Stimulated activated naive CD4-positive, alpha-beta T cell treated with Interleukin-2 at 50 U/mL for 16 hours (primary cell): ENCODE measurements at places on chromosomes 1 and 21.

DNA sequence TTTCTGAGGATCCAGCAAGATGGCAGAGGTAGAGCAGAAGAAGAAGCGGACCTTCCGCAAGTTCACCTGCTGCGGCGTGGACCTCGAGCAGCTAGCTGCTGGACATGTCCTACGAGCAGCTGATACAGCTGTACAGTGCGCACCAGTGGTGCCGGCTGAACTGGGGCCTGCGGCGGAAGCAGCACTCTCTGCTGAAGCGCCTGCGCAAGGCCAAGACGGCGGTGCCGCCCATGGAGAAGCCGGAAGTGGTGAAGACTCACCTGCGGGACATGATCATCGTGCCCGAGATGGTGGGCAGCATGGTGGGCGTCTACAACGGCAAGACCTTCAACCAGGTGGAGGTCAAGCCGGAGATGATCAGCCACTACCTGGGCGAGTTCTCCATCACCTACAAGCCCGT lies 125.8 kb downstream of the LRIG2 start:
- no peak for DNase-seq

DNA sequence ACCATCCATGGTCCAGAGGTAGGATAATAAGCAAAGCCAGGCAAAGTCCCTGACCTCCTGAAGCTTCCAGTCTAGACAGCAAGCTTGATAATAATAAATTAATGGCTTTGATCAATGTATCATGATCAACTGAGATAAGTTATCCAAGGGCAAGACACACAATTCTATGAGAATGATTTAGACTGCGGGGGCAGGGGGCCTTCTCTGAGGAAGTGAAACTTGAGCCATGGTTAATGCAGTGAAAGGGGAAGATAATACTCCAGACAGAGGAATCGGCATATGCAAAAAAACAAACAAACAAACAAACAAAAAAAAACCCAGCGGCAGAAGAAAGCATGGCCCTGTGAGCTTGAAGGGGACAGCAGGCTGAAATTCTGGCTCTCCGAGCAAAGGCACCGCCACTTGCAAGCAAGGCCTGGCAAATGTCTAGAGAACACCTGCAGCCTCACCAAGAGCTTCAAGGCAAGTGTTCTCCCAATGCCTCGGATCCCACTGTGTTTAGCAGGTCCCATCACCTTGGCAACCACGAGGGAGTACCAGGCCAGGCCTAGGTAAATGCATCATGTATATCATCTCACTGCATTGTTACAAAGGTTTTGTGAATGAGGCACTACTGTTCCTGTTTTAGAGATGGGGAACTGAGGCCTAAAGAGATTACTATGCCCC lies 24.9 kb downstream of the CSMD2 start:
- no peak for DNase-seq

DNA sequence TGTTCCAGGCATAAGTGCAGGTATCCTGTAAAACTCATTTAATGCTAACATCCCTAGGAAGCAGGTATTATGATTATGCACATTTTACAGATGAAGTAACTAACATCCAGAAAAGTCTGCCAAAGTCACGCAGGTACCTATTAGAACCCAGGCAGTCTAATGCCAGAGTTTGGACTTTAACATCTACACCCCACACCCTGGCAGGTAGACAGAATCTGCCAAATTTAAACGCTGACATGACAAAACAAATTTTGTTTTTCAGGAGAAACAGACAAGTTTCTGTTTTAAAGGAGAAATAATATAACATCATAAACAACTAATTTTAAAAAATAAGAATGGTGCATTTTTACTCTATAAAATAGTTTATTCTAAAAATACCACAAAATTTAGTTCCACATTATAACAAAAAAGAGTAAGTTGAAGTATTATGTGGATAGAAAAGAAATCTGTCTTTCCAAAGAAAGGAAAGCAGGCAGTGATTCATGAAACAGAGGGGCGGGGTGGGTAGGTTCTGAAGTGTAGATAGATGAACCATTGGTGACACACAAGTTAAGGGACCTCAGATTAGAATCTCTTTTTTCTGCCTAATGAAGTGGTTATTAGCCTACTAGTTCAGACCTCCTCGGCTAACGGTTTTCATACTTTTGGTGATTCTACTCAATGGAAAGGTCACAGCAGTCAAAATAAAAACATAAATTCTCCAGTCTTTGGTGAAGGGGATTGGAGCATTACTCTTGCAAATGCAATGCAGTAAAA lies 1.7 kb downstream of the ASPM start:
- DNase-seq, result no peak

GRCh38 chr1:22851517-22851916 lies 121.1 kb downstream of the LACTBL1 start:
- no peak for DNase-seq

DNA sequence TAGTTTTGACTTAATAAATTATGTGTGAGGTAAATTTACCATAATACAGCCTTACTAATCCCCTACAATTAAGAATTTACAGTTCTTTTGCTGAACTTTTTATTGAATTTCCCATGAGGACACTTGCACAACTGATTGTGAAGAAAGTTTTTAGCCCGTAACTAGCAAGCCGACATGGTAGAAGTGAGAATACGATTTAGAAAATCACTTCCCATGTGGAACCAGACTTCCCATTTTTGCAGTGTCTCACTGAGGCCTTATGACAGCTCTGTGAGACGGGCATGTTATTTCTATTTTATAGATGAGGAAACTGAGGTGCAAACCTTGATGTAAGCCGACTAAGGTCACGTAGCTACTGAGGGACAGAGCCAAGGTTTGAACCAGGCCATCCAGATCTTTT lies 32.5 kb upstream of the LMO4 start:
- DNase-seq, result no peak

- DNase-seq, result no peak
These were observed 245.0 kb downstream of the FGGY start for GRCh38 chr1:59541891-59542290.

- no peak for DNase-seq
These were observed 111.9 kb downstream of the CAMTA1 start for GRCh38 chr1:6897138-6897537.

- DNase-seq, result no peak
These were observed 92.8 kb downstream of the ETS2 start for GRCh38 chr21:38898422-38899096.

DNA sequence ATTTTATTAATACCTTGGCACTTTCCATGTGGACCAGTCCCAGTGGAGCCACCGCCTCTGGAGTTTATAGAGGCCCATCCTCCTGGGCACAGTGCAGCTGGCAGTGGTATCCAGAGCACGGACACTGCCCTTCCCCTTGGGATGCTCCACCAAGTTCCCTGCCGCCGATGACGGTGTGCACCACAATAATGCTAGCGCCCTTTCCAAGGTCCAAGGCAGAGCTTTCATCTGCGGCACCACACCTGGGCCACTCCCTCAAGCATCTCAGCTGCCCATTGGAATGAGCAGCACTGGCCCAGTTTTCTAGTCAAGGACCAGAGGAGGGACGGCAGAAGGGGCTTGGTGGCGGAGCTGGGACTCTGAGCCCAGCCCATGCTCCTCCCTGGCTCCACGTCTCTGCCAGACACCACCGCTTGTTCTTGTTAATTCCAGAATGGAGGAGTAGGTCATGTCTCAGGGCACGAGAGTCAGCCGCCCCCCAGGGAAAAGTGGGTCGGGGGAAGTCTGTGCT lies 24.5 kb downstream of the SIM2 start:
- no peak for DNase-seq
